Spleen (tissue), 13 donors: ENCODE measurements at places on chromosomes 2 and 18. TPM values are rescaled to one million over a fixed set of nuclear protein-coding genes. Genes with fewer than 3 reads are reported as not detected.

- H3K4me1 ChIP-seq: no peaks in the 10 kb centered on the region
- H3K36me3 ChIP-seq: no peaks in the 10 kb centered on the region
- H3K27me3 ChIP-seq: no peaks in the 10 kb centered on the region
- no peak overlapping the region for H3K4me3 ChIP-seq
Measured at GRCh38 chr18:44143072-44143471, 537.6 kb upstream of the SETBP1 start.

DNA sequence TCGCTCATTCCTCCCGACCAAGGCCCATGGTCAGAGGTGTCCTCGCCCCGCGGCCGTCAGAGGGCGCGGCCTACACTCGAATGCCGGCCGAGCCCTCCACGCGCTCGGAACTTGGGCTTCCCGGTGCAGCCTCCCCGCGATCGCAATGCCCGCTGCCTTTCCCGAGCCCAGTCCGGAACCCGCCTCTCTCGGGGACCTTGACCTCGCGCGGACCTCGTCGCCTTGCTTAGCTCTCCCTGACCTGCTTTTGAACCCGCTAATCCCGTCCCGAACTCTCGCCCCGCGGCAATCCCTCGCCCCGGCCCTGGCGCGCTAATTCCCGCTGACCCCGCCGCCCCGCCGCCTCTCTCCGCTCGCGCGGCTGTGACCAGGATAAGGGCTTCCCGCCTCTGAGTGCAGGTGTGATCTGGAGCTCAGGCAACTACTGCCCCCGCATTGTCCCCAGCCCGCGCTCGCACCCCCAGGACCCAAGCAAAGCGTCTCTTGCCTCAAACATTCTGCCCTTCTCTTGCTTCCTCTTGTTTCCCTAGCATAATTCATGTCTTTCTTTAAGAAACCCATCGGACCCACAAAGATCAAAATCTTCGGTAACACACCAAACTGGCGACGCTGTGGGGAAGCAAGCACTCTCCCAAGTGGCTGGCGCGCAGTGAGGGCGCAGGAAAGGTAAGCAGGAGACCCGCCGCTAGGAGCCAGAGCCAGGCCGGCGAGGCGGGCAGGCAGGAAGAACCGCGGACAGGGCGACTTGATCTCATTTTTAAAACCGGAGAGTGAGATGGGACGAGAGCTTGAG is 46.6 kb upstream of the ATP6V1B1 start:
- peaks cover 71% of the 10 kb centered on the region for H3K27me3 ChIP-seq
- no peak overlapping the region for H3K4me3 ChIP-seq
- no peak overlapping the region for H3K27ac ChIP-seq
- no peak for DNase-seq
- H3K4me1 ChIP-seq: peaks cover 33% of the 10 kb centered on the region

GRCh38 chr18:25737710-25738311 is 352.6 kb downstream of the SS18 start:
- no peak overlapping the region for H3K4me3 ChIP-seq
- no peaks in the 10 kb centered on the region for H3K27me3 ChIP-seq
- no peaks in the 10 kb centered on the region for H3K36me3 ChIP-seq
- no peaks in the 10 kb centered on the region for H3K4me1 ChIP-seq

Gene IL36B
- not detected for polyA plus RNA-seq

Gene TUBA3E
- polyA plus RNA-seq: not detected
